Breast epithelium (tissue), 4 donors: ENCODE measurements at places on chromosomes 7 and 10. TPM values are rescaled to one million over a fixed set of nuclear protein-coding genes. Genes with fewer than 3 reads are reported as not detected.

DNA sequence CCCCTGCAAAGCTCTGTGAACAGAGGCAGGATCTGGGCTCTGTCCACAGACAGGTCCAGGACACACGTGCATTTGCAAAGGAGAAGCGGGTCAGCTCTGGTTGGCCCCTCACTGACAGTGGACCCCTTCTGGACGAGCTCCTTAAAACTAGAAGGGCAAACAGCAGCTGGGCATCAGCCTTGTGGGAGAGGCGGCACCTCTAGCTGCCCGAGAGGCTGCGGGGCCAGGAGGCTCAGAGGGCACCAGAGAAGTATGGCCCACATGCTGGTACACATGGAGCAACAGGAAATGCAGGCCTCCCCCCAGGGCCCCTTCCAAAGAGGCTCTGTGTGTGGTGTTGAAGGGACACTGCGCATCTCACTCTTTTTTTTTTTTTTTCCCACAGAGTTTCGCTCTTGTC, 233.0 kb upstream of the TCERG1L start:
- no peak overlapping the region for H3K27ac ChIP-seq
- no peaks in the 10 kb centered on the region for H3K4me1 ChIP-seq
- H3K36me3 ChIP-seq, result no peaks in the 10 kb centered on the region
- H3K27me3 ChIP-seq, result peaks cover 46% of the 10 kb centered on the region
- no peak overlapping the region for H3K4me3 ChIP-seq
- DNase-seq, result no peak

GRCh38 chr7:95066737-95067530, 159.5 kb downstream of the PPP1R9A start:
- H3K27ac ChIP-seq, result no peak overlapping the region
- H3K4me3 ChIP-seq, result no peak overlapping the region
- H3K4me1 ChIP-seq, result no peaks in the 10 kb centered on the region

- no peak for DNase-seq
- H3K4me3 ChIP-seq, result no peak overlapping the region
- no peaks in the 10 kb centered on the region for H3K4me1 ChIP-seq
- no peaks in the 10 kb centered on the region for H3K36me3 ChIP-seq
- H3K27ac ChIP-seq, result no peak overlapping the region
These were observed 5.3 kb upstream of the NAT16 start for GRCh38 chr7:101185258-101185839.

DNA sequence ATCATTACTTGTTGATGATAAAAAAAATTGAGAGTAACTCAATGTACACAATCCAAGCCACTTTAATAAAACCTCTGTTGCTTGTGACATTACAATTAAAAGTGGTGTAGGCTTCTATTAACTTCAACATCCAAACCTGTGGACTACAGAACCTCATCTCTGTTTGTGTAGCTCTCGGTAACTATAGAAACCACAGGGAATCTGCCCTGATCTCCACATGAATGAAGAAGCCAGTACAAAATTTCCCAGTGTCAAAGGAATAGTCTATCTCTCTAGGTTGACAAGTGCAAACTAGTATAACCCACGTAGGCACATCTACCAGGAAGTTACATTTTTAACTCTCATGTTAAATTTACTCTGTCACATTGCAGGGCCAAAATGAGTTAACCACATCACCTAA, 204.3 kb downstream of the CHCHD3 start:
- no peak overlapping the region for H3K4me3 ChIP-seq
- H3K27me3 ChIP-seq, result no peaks in the 10 kb centered on the region
- H3K4me1 ChIP-seq, result no peaks in the 10 kb centered on the region
- no peak for DNase-seq
- no peak overlapping the region for H3K27ac ChIP-seq

The SND1 gene
- 131 TPM for total RNA-seq

The LAMB4 gene
- total RNA-seq, result 0.98 TPM

The H2BK1 gene
- not detected for total RNA-seq

DNA sequence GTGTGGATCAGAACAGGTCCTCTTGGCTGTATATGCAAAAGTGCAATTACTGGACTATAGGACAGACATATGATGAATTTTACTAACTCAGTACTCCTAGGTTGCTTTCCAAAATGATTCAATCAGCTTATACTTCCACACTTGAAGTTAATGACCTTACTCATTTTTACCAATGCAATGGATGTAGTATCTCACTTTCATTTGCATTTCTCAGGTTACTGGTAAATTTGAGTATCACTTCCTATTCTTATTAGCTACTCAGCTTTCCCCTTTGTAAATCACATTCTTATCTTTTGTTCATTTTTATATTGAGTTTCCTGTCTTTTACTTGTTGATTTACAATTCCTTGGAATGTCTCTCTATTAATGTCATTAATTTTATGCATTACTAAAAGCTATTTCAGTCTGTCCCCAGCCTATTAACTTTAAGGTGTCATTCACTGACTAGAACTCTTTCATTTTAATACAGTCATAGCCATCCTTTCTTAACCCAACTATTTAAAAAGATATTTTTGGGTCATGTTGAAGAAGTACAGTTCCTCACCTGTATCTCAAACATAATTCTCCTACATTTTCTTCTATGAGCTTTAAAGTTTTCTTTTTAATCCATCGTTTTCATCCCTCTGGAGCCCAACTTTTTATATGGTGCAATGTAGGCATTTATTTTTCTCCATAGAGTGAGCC, 88.6 kb downstream of the VIM start:
- H3K36me3 ChIP-seq, result no peaks in the 10 kb centered on the region
- no peak for DNase-seq
- H3K27ac ChIP-seq, result no peak overlapping the region
- H3K4me1 ChIP-seq, result no peaks in the 10 kb centered on the region

The NAT16 gene
- total RNA-seq, result not detected

- H3K4me3 ChIP-seq, result no peak overlapping the region
- no peak overlapping the region for H3K27ac ChIP-seq
- no peaks in the 10 kb centered on the region for H3K4me1 ChIP-seq
- H3K27me3 ChIP-seq, result no peaks in the 10 kb centered on the region
- H3K36me3 ChIP-seq, result no peaks in the 10 kb centered on the region
These were observed 85.9 kb upstream of the GATA3 start for GRCh38 chr10:7968510-7969112.

DNA sequence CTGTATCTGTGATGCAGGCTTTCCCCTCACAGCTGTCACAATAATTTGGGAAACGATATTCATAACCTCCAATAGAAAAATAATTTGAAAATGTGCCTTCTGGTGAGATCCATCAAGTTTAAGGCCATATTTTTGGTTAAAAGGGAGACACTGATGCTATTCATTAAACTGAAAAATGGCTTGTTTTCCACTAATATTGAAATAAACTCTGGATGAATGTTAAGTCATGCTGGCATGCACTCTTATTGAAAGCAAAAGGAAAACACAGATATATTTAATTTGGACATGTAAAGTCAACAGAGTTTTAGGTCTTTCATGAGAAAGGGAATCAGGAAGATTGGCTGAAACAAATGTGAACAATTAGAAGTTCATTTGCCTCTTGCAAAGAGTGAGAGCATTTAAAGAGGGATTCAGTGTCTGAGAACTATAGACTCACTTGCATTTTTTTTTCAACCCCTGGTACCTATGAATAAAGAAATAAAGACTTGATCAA, 879.2 kb downstream of the LRMDA start:
- no peaks in the 10 kb centered on the region for H3K27me3 ChIP-seq
- H3K36me3 ChIP-seq, result no peaks in the 10 kb centered on the region
- H3K4me3 ChIP-seq, result no peak overlapping the region
- no peak for DNase-seq
- H3K4me1 ChIP-seq, result no peaks in the 10 kb centered on the region
- no peak overlapping the region for H3K27ac ChIP-seq

GRCh38 chr7:65554-65953, 126.8 kb upstream of the FAM20C start:
- H3K27me3 ChIP-seq, result no peaks in the 10 kb centered on the region
- H3K4me1 ChIP-seq, result peaks cover 3% of the 10 kb centered on the region
- DNase-seq, result no peak

The FAM204A gene
- total RNA-seq, result 59.6 TPM

The ARMC10 gene
- total RNA-seq, result 55.4 TPM

The HMX2 gene
- total RNA-seq, result not detected

GRCh38 chr10:369684-370448, 234.6 kb downstream of the ZMYND11 start:
- H3K27me3 ChIP-seq, result no peaks in the 10 kb centered on the region
- H3K27ac ChIP-seq, result no peak overlapping the region
- no peak overlapping the region for H3K4me3 ChIP-seq
- H3K4me1 ChIP-seq, result no peaks in the 10 kb centered on the region
